Cardiac septum (tissue), 1 donor: ENCODE measurements at places on chromosomes 12 and 14. TPM values are rescaled to one million over a fixed set of nuclear protein-coding genes. Genes with fewer than 3 reads are reported as not detected.

DNA sequence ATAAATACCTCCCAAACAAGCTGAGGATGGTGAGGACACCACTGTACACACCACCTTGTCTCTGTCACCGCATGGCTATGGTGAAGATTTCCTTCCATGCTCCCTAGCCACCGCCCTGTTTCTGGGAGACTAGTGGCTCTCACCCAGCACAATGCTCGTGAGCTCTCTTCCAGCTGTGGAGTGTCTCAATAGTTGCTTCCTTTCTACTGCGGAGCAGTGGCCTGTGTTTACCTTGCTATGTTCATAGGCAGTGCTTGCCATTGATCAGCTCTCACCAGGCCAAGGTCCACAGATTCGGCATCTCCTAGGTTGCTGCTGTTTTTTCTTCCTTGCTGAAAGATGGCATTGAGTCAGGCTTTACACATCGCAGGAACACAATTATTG, 313.6 kb upstream of the RTL1 start:
- DNase-seq, result peak; percentile 36

SLC25A21 gene
- 0.24 TPM for total RNA-seq

- no peak for DNase-seq
Measured at GRCh38 chr14:64838656-64839055, 41.1 kb downstream of the SPTB start.

DNA sequence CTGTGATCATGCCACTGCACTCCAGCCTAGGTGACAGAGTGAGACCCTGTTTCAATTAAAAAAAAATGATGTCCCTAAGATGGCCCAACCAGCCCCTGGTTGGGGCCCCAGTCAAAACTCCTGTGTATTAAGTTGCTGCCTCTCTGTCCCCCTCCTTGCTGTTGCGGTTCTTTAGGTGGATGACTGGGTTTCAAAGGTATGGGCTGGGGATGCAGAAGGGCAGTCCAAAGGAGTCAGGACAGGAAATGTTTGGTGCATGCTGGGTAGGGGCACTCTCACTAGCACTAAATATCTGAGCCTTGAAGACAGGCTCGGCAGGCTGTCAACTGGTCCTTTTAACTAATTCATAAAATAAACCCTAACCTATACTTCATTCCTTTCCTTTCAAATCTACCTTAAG, 12.0 kb upstream of the PIP4K2C start:
- peak; percentile 17 for DNase-seq

DNA sequence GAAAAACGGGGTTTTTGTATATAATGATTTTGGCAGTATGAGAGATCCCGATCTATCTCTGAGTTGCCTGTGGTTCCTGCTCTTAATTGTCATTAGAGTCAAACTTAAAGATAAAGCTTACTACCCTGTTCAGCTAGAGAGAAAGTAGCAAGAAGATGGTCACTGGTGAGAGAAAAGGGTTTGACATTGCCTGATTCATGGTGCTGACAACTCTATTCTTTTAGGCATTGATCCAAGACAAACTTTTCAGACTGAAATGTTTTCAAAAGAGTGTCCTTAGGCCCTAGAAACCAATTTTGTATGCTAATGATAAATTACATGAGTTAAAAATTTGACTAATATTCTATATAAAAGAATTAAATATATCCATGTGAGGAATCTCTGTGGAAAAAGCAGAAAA, 35.1 kb downstream of the PELI2 start:
- DNase-seq, result no peak

TMPRSS12 gene
- not detected for total RNA-seq

- DNase-seq, result no peak
Measured at GRCh38 chr14:21070083-21070609, at the start of gene ARHGEF40. TSS of gene ARHGEF40 (plus strand) at chr14:21070304. CDS start at chr14:21070397, 93 bp downstream.

SLC11A2 gene
- total RNA-seq, result 22.0 TPM

DTX1 gene
- 2.6 TPM for total RNA-seq

DNA sequence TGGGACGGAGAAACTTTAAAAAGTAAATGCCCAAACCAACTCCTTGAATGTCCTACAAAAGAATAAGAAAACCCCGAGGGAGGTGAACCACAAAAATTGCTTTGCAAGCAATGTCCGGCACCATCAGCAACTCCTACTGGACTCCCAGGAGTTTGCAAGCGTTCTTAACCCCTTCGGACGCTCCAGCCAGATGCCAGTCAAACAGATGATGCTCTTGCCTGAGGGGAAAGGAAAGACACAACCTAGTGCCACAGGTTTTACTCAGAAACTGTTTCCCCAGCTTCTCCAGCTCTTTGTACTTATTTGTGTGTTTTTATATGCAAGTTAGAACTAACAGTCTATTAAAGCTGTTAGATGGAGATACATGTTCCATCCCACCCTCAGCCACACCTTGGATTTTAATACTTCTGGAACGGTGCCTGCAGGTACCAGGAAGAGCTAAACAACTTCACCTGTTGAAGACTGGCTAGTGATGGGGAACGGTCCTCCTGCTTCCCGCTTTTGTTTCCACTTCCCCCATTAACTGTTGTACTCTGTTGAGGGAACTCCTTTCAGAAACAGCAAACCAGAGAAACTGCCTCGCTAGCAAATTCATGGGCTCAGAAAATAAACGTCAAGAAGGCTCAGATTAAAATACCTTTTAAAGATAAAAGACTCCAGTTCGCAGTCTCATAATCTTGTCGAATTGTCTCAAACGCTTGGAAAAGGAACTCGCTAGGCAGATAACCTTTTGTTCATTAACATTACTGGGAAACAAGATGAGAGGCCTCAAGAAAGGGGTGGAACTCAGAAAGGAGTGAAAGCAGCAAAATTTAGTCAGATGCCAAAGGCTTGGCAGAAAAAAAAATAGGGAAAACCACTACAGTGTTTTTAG, 1.1 kb upstream of the FERMT2 start:
- DNase-seq, result no peak

ZNF384 gene
- total RNA-seq, result 32.7 TPM

KICS2 gene
- 5.4 TPM for total RNA-seq

DNA sequence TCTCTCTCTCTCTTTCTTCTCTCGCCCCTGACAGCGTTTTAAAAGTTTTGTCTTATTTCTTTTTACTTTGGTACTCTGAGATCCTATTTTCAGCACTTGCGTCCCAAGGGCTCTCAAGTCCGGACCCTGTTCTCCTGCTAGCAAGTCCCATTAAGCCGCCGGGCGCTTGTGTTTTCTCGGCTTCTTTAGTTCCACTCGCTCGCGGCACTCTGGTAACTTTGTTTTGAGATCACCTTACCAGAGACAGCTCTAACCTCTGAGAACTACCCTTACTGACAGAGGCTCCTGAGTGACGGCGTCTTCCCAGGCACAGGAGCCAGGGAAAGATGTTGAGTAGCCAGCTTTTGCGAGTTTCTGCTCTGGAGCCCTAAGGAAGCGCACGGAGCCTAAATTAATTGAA, 2.7 kb upstream of the MYF5 start:
- no peak for DNase-seq

PZP gene
- 0.46 TPM for total RNA-seq

APOLD1 gene
- total RNA-seq, result 13.0 TPM

GRCh38 chr12:132291402-132292175, 37.8 kb downstream of the GALNT9 start:
- DNase-seq, result no peak

DAO gene
- not detected for total RNA-seq

GRCh38 chr14:55950135-55950534, 168.1 kb upstream of the PELI2 start:
- DNase-seq, result no peak

- no peak for DNase-seq
Measured at GRCh38 chr14:52703225-52703624, 3.8 kb upstream of the PSMC6 start.

GZMH gene
- total RNA-seq, result 0.48 TPM

DNA sequence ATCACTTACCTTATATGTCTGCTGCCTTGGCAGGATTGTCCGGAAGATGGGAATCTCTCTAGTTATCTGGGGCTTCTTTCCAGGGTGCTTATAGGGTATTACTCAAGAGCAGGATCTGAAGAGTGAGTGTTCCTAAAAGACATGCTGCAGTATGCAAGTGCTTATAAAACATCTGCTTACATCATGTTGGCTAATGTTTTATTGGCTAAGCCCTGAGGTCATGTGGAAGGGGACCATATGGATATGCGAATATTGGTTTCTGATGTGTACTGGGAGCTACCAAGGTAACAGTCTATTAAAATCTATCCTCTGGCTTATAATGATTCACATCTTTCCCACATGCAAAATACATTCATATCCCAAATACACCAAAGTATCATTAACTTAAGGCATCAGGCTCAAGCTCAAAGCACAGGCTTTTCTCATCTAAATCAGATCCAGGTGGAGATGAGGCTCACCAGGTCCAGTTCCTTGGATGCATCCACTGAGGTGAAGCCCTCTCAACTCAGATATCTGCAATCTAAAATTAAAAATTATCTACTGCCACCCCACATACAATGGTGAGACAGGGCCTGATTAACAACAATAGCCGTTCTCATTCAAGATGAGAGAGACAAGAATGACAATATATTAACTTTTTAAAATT, 29.8 kb downstream of the LRRIQ1 start:
- DNase-seq, result no peak

GRCh38 chr12:54134850-54135249, 53.9 kb downstream of the SMUG1 start:
- DNase-seq, result no peak

GALNT16 gene
- 25.8 TPM for total RNA-seq

- DNase-seq, result no peak
Measured at GRCh38 chr12:58920961-58921861, 907 bp upstream of the LRIG3 start.

DNA sequence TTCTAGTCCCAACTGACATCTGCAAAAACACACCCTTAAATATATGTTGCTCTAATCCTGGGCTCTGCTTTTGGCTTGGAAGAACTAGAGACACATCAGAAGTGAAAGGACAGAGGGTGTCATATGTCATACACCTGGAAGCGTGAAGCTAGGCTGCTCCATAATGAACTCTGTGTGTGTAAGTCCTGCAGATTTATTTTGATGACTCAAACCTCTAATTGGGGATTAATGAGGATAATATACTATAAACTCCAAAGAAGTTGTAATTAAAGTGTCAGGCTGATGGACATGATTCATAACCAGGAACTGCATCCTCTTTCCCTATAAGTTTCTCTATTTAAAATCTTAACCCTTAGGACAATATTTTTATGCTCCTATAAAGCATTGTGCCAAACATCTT, 4.4 kb upstream of the KCNK10 start:
- DNase-seq, result no peak

GRCh38 chr12:51893786-51894185, 5.9 kb downstream of the ANKRD33 start:
- DNase-seq, result no peak

KRT77 gene
- not detected for total RNA-seq

OTUB2 gene
- 0.30 TPM for total RNA-seq

GRCh38 chr12:117441751-117442150, 80.3 kb upstream of the NOS1 start:
- peak; percentile 82 for DNase-seq

TMEM229B gene
- 1.6 TPM for total RNA-seq

- DNase-seq, result no peak
Measured at GRCh38 chr14:49951691-49952345, 58.9 kb downstream of the ARF6 start.

GRCh38 chr12:76790564-76791552, 26.9 kb downstream of the ZDHHC17 start:
- no peak for DNase-seq

DNA sequence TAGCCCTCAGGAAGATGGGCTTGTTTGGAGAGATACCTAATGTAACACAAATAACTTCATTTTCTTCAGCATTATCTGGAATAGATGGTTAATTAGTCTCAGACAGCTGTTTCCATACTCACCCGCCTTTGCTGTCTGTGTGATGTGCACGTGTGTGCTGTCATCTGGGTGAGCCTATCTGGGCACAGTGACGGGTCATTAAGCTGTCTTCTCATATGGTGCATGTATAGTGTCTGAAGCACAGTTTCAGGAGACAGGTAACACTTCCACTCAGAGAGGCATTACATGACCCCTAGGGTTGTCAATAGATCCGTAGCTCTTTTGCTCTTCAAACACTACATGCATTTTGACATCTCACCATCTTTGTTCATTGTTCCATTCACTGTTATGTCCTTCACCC, 493.3 kb downstream of the APAF1 start:
- no peak for DNase-seq

GRCh38 chr12:39176356-39176755, 266.6 kb downstream of the KIF21A start:
- DNase-seq, result no peak

- no peak for DNase-seq
Measured at GRCh38 chr12:15404485-15404884, 82.2 kb downstream of the PTPRO start.

GRCh38 chr12:72036393-72036792, 97.7 kb downstream of the TPH2 start:
- no peak for DNase-seq

DNA sequence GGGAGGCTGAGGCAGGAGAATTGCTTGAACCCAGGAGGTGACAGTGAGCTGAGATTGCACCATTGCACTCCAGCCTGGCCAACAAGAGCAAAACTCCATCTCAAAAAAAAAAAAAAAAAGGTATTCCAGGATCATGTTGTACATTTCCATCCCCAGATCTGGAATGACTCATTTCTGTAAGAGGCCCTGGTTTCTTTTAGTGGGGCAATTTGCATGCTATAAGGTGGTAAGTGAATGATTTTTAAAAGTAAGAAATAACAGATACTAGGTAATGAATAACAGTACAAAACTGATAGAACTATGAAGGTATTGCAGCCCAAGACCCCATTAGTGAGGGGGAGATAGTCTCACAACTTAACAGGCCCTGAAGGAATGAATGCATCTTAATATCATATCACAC, 17.7 kb upstream of the ADCK1 start:
- DNase-seq, result no peak

DNA sequence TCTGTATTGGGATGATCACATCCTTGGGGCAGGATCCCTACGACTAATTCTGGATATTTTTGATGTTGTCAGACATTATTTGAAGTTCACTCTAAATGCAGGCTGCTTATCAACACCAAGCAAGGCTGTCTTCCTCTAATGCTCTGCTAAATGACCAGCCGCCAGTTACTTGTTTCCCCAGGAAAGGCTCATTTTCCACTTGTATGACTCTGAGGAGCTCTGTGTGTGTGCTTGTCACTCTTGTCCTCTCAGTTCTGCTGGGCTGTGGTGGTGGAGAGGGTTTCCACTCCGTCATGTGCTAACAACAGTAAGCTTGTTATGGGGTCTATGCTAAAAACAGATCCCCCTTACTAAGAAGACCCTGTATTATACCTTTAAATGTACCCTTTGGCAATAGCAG, 42.1 kb downstream of the ATL1 start:
- DNase-seq, result no peak

BEST3 gene
- total RNA-seq, result 0.73 TPM

CCDC85C gene
- 21.4 TPM for total RNA-seq

DNA sequence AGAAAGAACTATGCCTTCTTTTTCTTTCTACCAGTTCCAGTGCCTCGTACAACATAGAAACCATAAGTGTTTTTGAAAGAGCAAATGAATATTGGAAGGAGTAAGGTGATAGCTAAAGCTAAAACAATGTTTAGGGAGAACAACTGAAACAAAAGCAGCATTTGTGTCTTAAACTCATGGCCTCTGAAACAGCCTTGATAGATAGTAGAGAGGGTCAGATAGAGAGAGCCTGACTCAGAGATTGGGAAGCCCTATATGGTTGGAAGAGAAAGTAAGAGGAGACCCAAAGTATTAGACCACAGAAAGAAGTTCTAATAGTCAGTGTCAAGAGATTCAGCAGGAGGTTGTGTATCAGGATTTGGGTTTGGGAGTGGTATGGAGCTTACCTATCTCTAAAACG, 79.6 kb upstream of the IFNG-AS1 start:
- no peak for DNase-seq

CCDC177 gene
- not detected for total RNA-seq
